GM23248 (cell line): ENCODE measurements at places on chromosomes 13 and 19.

- peaks cover 3% of the 10 kb centered on the region; the same call in 1 of the 2 replicates for H3K4me1 ChIP-seq
- no peaks in the 10 kb centered on the region for H3K36me3 ChIP-seq
- H3K4me3 ChIP-seq = no peak overlapping the region
- H3K27ac ChIP-seq = no peak overlapping the region
- no peak for DNase-seq
These were observed 2.6 kb downstream of the BRCA2 start for GRCh38 chr13:32317716-32318465.

DNA sequence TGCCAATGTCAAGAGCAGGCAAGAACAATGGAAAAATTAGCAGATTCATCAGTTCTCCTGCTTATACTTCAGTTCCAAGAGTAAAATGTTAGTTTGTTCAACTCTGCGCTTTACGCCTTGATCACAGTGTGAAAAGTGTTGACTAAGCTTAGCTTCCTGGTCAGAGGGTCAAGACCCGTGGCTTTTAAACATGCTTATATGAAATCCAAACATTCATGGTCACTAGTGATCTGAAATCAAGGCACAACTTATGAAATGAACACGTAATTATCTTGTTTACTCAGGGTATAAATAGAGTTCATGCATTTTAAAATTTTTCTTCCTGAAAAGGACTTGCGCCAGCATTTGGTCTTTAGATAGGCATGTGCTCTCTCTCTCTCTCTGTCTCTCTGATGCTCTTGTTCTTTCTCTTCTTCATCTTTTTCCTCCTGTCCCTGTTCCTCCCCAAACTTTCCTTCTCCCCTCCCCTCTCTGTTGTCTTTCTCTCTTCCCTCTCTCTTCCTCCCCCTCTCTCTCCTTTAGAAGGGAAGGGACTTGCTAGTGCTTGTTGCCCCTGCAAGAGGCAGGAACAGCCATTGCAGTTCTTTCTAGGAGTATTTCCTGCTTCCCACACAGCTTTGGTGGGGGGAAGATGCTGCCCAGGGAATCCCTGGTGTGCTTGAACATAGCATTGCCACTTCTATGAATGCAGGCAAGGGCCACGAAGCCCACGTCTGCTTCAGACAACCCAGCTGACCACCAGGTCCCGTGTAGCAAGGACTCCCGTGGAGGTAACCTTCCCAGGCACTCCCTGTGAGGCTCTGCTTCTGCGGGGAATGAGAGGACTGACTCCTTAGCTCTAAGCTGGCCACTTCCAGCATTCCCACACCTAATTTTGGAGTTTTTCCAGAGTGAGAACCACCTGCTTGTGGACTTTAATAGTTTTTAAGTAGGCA is 7.1 kb upstream of the ZNF536 start:
- H3K27ac ChIP-seq = no peak overlapping the region
- no peaks in the 10 kb centered on the region for H3K36me3 ChIP-seq
- no peaks in the 10 kb centered on the region for H3K27me3 ChIP-seq
- no peak overlapping the region for H3K4me3 ChIP-seq

DNA sequence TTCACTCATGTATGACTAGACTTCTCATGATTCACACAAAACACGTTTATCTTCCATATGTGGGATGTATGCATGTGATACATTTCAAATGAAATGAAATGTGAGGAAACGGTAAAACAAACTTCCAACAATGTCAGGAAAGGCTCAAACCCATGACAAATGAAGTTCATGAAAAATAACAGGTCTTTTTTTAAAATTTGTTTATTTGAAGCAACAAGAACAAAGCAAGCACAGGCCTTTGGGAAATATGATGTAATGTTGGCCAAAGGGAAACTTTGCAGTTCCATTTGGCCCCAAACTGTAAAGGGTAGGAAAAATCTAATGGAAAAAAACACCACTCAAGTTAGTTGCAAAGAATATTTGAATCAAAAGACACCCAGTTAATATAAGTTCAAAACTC is 463.8 kb upstream of the ARGLU1 start:
- no peaks in the 10 kb centered on the region for H3K36me3 ChIP-seq
- H3K27ac ChIP-seq = no peak overlapping the region
- no peaks in the 10 kb centered on the region for H3K4me1 ChIP-seq
- no peak for DNase-seq

GRCh38 chr19:23774106-23774505 is 15.4 kb upstream of the ZNF681 start:
- H3K4me3 ChIP-seq = no peak overlapping the region
- no peak for DNase-seq
- no peaks in the 10 kb centered on the region for H3K4me1 ChIP-seq
- H3K36me3 ChIP-seq = no peaks in the 10 kb centered on the region
- H3K27ac ChIP-seq = no peak overlapping the region

DNA sequence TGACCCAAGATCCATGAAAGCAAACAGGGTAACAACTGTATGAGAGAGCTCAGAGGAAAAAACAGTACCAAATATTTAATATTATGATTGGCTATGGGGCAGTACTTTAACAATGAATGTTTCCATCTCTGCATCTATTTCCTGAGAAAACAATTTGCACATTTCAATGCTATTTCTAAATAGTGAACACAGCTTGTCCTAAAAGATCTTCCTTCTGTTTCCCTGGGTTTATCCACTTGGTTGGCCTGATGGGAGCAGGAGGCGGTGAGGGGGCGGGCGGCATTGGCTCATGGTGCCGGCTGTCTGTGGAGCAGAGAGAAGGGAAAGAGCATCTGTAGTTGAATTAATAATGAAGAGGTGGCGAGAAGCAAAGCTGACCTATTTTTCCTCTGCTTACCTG is 291.4 kb downstream of the DCLK1 start:
- no peak overlapping the region for H3K4me3 ChIP-seq
- H3K4me1 ChIP-seq = peaks cover 25% of the 10 kb centered on the region
- H3K27me3 ChIP-seq = no peaks in the 10 kb centered on the region
- no peaks in the 10 kb centered on the region for H3K36me3 ChIP-seq
- no peak for DNase-seq

- no peaks in the 10 kb centered on the region for H3K36me3 ChIP-seq
- H3K27me3 ChIP-seq = no peaks in the 10 kb centered on the region
- DNase-seq = no peak
- no peak overlapping the region for H3K4me3 ChIP-seq
- H3K4me1 ChIP-seq = peaks cover 8% of the 10 kb centered on the region
These were observed 508.4 kb upstream of the MIR17HG start for GRCh38 chr13:90839061-90839460.

GRCh38 chr13:23547000-23547590 is 23.1 kb upstream of the TNFRSF19 start:
- no peaks in the 10 kb centered on the region for H3K27me3 ChIP-seq
- peak; percentile 55 for DNase-seq
- no peaks in the 10 kb centered on the region for H3K4me1 ChIP-seq
- H3K4me3 ChIP-seq = peak overlapping the region; percentile 88
- H3K36me3 ChIP-seq = no peaks in the 10 kb centered on the region
- no peak overlapping the region for H3K27ac ChIP-seq

- H3K4me3 ChIP-seq = no peak overlapping the region
- no peaks in the 10 kb centered on the region for H3K27me3 ChIP-seq
- no peak for DNase-seq
- H3K4me1 ChIP-seq = no peaks in the 10 kb centered on the region
These were observed 10.9 kb upstream of the S1PR4 start for GRCh38 chr19:3167533-3168272.

DNA sequence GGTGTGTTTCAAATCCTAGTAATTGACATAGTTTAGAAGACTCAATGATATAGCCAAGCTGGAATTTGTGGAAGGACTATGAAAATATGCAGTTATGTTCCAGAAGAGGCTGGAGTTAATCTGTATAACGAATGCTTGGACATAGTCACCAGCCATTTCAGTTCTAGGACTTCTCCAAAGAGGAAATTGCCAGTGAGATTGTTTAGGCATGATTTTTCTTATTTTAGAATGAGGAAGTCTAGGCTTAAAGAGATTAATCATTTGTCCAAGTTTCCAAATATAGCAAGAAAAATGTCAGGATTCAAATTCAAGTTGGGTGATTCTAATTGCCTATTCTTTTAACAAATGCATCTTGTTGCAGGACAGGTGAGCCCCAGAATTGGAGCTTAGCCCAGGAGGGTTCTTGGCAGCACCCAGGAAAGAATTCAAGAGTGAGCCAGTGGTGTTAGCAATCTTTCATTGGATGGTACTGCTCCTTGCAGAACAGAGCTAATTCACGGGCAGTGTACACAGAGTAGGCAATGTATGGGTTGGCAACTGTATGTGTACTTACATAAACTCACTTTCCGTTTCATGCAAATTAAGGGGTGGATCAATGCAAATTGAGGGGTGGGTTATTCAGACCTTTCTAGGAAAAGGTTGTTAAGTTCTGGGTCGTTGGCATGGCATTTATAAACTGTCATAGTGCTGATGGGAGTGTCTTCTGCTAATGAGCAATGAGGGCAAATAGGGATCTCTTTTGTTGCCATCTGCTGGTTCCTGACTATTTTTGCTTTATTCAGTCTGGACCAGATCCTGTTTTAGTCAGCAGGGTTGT is 763.1 kb upstream of the SLITRK1 start:
- H3K36me3 ChIP-seq = no peaks in the 10 kb centered on the region
- H3K4me3 ChIP-seq = no peak overlapping the region
- H3K27ac ChIP-seq = peak overlapping the region; percentile 31
- peak; percentile 81 for DNase-seq
- H3K27me3 ChIP-seq = no peaks in the 10 kb centered on the region

DNA sequence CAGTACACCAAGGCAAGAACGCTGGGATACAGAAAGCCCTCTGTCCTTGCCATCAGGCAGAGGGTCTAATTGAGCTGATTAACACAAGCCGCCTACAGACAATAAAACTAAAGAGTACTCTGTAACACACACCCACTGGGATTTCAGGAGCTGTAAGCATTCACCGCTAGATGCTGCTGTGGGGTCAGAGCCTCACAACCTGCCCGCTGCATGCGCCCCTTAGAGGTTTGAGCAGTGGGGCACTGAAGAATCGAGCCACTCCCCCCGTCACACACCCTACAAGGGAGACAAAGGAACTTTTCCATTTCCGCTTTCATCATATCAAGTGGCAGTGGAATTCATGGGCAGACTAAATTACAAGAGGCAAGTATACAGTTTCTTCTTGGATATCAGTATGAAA is 1080.6 kb downstream of the PCDH17 start:
- H3K27ac ChIP-seq = no peak overlapping the region
- H3K4me1 ChIP-seq = no peaks in the 10 kb centered on the region
- no peaks in the 10 kb centered on the region for H3K27me3 ChIP-seq
- DNase-seq = no peak

DNA sequence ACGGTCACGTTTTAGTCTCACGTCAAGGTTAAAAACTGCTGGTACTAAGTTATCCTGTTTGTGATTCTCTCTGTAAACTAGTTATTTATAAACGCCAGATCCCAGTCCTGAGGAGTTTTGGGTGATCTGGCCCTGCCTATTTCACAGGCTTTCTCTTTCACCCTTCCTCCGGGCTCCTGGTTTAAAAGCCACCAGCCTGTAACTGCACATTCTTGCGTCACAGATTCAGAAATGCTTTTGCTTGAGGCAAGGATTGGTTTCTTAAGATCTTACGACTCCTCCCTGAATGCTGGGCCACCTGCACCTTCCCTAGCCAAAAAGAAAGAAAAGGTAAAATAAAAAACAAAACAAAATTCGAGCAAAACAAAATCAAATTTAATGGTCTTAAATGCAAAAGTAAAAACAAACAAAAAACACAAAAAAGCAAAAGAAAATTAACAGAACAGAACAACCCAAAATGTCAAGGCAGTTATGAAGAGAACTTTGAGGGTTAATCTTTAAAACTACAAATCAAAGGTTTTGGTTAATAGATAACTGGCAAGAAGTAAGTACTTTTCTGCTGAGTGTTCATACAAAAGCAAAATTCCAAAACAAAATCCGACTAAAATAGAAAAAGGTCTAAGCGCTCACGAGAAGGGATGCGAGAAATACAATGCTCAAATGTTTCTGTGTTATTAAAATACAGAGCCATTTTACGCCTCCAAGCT is 18.6 kb upstream of the TIMM44 start:
- no peaks in the 10 kb centered on the region for H3K27me3 ChIP-seq
- H3K36me3 ChIP-seq = peaks cover 12% of the 10 kb centered on the region; the same call in 1 of the 2 replicates
- no peaks in the 10 kb centered on the region for H3K4me1 ChIP-seq
- no peak overlapping the region for H3K27ac ChIP-seq
- no peak overlapping the region for H3K4me3 ChIP-seq
- DNase-seq = no peak

- H3K27ac ChIP-seq = peak overlapping the region; percentile 96
- H3K36me3 ChIP-seq = no peaks in the 10 kb centered on the region
- no peak for DNase-seq
- H3K27me3 ChIP-seq = no peaks in the 10 kb centered on the region
- peaks cover 86% of the 10 kb centered on the region for H3K4me1 ChIP-seq
These were observed 47.3 kb downstream of the LATS2 start for GRCh38 chr13:21014139-21014501.

- DNase-seq = no peak
- H3K4me1 ChIP-seq = no peaks in the 10 kb centered on the region
- no peaks in the 10 kb centered on the region for H3K27me3 ChIP-seq
- no peak overlapping the region for H3K27ac ChIP-seq
These were observed 185.2 kb upstream of the SOX1 start for GRCh38 chr13:111881700-111882099.

DNA sequence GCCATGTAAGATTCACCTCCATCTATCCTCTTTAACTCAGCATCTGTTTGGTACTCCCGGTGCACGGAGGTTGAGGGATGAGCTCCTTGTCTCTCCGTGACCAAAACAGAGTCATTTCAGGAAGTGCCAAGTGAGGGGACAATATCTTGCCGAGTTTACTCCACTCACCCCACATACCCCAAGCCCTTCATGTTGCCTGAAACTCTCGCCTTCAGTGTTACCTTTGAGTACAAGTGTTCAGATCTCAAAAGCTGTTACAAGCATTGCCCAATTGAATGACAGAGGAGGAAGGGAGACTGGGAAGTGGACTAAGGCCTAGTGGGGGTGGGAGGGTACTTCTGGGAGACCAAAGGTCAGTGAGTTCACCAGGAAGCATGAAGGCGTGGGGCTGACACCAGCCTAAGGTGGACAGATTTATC is 6.0 kb upstream of the SIGLEC12 start:
- no peak for DNase-seq
- no peak overlapping the region for H3K4me3 ChIP-seq
- H3K27ac ChIP-seq = no peak overlapping the region
- H3K4me1 ChIP-seq = no peaks in the 10 kb centered on the region

- no peaks in the 10 kb centered on the region for H3K36me3 ChIP-seq
- H3K27me3 ChIP-seq = 0 out of 2 replicates have a peak, but pooled peaks cover 8% of the 10 kb centered on the region
- peaks cover 5% of the 10 kb centered on the region; the same call in 1 of the 2 replicates for H3K4me1 ChIP-seq
- no peak overlapping the region for H3K4me3 ChIP-seq
- no peak for DNase-seq
These were observed 2.1 kb upstream of the PLVAP start for GRCh38 chr19:17379221-17379631.
